Stimulated activated CD4-positive, alpha-beta T cell treated with anti-CD3 and anti-CD28 coated beads, Interleukin-4, amount 100 ng/mL, for 48 hours (primary cell): ENCODE measurements at places on chromosomes 13 and 19.
A peak's percentile ranks its signal among the peaks of the same experiment; 100 is the strongest.

GRCh38 chr13:65605396-65605795 lies 1624.7 kb downstream of the PCDH9 start:
- DNase-seq: no peak

- DNase-seq: no peak
Measured at GRCh38 chr13:97313551-97314260, 91.6 kb downstream of the MBNL2 start.

GRCh38 chr19:56263319-56263718 lies 9.2 kb upstream of the EDDM13 start:
- no peak for DNase-seq

- no peak for DNase-seq
Measured at GRCh38 chr19:1393841-1394240, 7.5 kb downstream of the GAMT start.

GRCh38 chr19:55255618-55256423 lies 3.0 kb downstream of the PPP6R1 start:
- DNase-seq: no peak

DNA sequence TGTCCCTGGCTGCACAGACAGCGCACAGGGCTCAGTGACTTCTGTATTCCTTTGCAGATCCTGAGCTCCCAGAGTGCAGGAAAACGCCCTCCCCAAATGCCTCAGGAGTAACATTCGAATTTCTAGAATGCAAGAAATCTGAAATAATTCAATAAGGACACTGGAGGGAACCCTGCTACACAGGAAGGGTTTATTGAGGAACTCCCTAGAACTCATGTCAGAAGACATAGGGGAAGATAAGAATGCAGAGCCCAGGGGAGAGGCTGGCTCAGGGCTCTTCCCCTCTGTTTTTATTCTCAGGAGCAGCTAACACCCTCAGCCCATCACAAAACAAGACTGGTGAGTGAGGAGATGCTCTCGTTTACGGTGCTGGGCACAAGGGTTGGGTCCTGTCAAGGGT lies 6.8 kb downstream of the LILRA1 start:
- DNase-seq: no peak

- no peak for DNase-seq
Measured at GRCh38 chr19:48815870-48816501, 5.2 kb upstream of the BCAT2 start.

- peak; percentile 28 for DNase-seq
Measured at GRCh38 chr13:91369441-91369831, 21.9 kb downstream of the MIR17HG start.

GRCh38 chr13:35716729-35717128 lies 240.2 kb upstream of the MAB21L1 start:
- DNase-seq: no peak

DNA sequence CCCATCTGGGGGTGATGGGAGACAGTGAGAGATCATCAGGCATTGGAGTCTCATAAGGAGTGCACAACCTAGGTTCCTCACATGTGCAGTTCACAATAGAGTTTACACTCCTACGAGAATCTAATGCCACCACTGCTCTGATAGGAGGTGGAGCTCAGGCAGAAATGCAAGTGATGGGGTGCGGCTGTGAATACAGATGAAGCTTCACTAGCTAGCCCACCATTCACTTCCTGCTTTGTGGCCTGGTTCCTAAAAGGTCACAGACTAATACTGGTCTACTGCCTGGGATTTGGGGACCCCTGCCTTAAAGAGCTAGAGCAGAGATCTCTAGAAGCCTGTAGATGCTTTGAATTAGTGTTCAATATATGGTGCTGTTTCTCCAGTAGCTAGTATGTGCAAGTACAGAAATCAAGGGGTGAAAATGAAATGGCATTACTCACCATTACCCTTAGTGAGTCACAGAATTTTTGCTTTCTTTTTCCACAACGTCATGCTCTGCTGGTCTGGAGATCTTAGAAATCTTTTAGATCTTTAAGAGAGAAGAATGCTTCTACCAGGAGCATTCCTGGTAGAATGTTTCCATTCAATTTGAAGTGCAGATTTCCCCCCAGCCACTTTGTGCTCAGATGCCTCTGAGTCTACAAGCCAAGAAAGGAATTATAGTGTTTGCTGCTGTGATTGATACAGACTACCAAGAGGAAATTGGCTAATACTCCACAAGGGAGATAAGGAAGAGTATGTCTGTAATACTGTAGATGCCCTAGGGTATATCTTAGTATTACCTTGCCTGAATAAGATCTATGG lies 2301.2 kb downstream of the PCDH9 start:
- DNase-seq: no peak

DNA sequence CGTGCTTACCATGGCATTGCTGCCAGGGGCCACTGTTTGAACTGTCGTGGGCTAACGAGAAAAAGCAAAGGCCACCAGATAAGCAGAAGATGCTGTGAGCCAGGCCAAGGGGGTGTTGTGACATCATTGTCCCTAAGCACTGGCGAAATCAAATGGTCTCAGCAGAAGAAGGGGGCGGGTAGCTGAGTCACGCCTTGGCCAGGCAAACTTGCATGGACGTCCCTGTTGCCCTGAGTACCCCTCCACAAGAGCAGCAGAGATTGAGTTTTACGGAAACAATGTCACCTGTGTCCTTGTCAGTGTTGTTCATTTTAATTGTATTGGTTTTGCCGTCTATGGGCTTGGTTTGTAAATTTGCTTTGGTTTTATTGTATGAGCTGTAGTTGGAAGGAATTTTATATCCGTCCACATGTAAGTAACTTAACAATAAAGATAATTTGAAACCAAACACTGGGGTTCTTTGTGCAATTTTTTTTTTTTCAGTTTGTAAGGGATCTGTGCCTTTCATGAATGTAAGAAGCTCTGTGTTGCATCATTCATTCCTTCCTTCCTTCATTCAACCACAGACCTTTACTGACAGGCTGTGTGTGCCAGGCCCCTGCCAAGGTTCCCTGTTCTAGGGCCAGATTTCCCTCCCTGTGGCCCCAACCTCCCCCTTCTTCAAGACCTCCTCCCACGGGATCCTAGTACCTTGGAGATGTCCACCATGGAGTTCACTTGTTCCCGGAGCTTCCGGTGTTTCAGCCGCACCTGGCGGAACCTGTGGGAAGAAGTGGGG lies 12.3 kb downstream of the KCNN4 start:
- DNase-seq: no peak

- DNase-seq: no peak
Measured at GRCh38 chr13:59441596-59442280, 722.0 kb downstream of the DIAPH3 start.

- DNase-seq: no peak
Measured at GRCh38 chr19:33207903-33208302, 13.8 kb downstream of the LRP3 start.

DNA sequence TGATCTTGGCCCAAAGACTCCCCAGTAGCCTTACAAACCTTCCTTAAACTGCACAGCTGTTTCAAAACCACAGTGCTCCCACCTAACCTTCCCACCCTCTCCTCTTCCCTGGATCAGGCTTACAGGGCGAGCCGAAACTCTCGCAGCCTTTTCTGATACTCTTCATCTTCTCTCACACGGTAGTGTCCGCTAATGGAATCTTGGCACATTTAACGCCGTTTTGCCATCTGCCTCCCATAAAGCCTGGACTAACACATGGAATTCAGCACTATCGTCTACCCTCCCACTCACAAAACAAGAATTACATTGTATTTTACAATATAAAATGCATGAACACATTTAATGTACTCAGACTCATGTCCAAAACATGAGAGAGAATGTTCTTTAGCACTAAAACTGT lies 135.9 kb downstream of the RAP2A start:
- no peak for DNase-seq

- no peak for DNase-seq
Measured at GRCh38 chr19:42054205-42054604, 15.8 kb downstream of the GRIK5 start.

GRCh38 chr13:69921156-69921555 lies 186.5 kb upstream of the ATXN8OS start:
- DNase-seq: no peak

DNA sequence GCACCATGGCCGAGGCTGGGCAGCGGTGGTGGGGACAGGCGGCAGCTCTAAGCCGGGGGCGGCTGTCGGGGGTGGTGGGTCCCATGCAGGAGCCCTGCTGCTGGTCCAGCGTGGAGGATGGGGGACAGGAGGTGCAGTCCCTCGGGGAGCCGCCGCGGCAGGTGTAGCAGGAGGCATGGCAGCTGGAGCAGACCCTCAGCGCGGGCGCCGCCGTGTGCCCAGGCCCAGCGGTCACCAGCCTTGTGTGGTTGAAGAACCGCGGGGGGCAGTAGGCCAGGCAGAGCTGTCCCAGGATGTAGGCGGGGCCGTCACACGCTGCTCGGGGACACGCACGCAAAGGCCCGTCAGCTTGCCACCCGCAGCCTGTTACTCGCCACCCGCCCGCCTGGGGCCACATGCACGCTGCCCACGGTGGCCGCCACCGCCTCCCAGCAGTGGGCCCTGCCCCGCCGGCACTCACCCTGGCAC lies 2.9 kb upstream of the C19orf25 start:
- no peak for DNase-seq

GRCh38 chr19:12838182-12838885 lies at the start of gene MAST1:
TSS of gene MAST1 (plus strand) at chr19:12838515. CDS start at chr19:12838573, 58 bp downstream.
- peak; percentile 55 for DNase-seq

DNA sequence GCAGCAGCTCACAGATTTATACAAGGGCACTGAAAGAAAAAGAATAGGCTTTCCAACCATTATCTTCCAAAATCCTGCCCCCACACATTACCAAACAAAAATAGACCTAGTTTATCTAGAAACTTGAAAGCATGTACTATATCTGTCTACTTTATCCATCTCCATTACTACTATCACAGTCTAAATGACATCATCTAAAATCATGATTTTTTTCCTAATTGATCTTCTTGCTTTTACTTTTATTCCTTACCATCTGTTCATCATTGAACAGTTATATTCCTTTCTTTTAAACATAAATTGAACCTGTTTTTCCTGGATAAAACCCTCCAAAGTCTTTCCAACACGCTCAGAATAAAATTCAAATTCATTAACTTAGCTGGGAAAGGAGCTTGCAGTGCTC lies 414.7 kb downstream of the KCTD12 start:
- no peak for DNase-seq

- DNase-seq: no peak
Measured at GRCh38 chr13:49098771-49099512, 121.2 kb upstream of the MLNR start.

GRCh38 chr13:110801044-110801443 lies 87.5 kb downstream of the ING1 start:
- no peak for DNase-seq

DNA sequence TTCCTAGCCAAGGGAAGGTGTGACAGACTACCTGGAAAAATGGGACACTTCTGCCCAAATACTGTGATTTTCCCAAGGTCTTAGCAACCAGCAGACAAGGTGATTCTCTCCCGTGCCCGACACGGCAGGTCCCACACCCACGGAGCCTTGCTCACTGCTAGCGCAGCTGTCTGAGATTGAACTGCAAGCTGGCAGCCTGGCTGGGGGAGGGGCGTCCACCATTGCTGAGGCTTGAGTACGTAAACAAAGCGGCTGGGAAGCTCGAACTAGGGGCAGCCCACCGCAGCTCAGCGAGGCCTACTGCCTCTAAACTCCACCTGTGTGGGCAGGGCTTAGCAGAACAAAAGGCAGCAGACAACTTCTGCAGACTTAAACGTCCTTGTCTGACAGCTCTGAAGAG lies 146.2 kb downstream of the UGGT2 start:
- DNase-seq: no peak

GRCh38 chr19:33678796-33679585 lies 57.2 kb downstream of the CHST8 start:
- no peak for DNase-seq

- no peak for DNase-seq
Measured at GRCh38 chr13:60970736-60971135, 444.9 kb downstream of the PCDH20 start.
